CMK (cell line): ENCODE measurements at places on chromosomes 4 and X.

GRCh38 chr4:118826723-118827444 lies 9.0 kb downstream of the SEC24D start:
- no peak for DNase-seq

DNA sequence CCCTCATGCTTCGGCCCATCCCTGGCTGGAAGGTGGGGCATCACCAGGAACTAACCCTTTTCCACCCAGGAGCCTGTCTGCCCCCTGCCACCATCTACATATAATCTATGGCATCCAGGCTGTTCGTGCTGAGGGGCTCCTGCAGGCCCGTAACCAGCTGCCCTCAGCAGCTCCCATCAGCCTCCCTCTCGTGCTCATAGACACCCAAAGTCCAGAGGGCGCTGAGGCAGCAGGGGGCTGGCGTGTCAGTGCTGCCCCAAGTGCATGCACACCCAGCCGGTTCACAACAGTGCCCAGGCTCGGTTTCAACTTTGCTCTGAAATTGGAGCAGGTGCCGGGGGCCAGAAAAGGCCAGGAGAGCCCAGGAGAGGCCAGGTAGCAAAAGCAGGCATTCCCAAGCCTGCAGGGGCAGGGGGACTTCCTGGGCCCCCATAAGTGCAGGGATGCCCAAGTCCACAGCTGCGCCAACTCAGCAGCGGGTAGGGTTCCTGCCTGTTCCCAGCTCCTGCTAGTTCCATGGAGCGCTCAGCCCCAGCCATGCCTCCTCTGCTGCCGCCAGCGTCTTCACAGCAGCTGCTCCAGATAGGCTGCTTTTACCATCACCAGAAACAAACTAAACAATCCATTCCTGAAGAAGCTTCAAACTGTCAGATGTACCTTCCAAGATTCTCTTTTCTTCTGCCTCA lies 558.2 kb upstream of the GNPDA2 start:
- no peak for DNase-seq

- DNase-seq, result no peak
Observed at GRCh38 chr4:83192634-83193033, 78.1 kb upstream of the PLAC8 start.

DNA sequence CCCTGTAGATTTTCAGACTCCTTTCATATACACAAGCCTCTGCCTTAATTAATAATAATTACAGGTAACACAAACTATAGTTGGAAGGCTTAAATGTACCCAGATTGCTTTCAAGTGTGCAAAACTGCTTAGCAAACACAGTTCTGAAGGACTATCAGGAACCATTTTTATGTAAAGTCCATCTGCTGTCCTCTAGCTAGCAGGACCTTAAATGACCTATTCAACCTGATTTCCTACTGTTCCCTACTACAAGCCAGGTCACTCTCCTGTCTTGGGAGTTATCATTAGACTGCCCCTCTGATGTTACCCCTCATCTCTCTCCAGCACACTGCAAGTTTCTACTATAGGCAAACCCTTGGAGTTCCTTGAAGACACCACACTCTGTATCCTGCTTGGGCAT lies 157.3 kb downstream of the GBA3 start:
- DNase-seq, result no peak

DNA sequence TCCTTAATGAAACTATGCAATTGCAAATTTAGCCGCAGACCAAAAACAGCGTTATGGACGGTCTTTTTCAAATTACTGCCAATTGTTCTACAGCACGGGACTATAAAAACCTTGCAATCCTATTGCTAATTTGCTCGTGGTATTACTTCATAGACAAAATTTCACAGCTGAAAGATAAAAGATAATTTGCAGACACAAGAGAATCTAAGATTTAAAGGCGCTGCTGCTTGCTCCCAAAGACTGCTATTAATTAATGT lies 1.4 kb upstream of the CAMK2D start:
- DNase-seq, result no peak

- no peak for DNase-seq
Observed at GRCh38 chr4:26721685-26722084, 137.8 kb downstream of the TBC1D19 start.

DNA sequence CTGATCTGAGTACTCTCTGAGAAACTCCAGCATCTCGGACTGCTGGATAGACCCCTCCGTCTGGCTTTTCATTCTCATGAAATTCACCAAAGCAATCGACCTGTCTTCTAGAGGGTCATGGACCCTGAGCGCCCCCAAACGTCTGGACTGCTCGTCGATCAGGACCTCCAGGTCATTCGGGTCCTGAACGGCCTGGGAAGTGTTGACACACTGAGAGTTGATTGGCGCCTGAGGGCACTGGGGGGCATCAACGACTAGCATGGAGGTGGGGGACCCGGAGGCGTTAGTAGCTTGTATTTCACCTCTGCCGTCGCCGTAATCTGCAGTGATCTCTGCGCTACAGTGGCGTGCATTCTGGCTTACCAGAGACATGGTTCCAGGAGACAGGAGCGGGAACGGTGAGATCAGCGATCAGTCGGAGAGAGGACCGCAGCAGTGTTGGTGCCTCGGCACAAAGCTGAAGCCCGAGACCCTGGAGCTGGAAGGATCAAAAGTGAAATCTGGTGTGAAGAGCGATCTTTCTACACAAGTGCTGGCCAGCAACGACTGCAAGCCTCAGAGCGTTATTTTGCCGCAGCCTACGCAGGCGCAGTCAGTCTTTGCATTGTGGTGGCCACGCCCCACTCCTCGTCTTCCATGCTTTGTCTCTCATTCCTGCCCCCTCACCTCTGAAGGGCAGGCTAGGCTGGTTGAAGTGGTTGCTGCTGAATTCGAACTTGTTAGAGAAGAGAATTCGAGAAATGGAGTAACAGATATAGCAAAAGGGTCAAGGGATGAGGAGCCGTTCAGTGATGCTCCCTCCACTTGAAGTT lies at the start of gene MAGEE2:
MAGEE2 (minus strand) TSS at position 575 of the 812 bp plus-strand sequence; CDS start at position 372, 203 bp downstream.
- DNase-seq, result no peak

DNA sequence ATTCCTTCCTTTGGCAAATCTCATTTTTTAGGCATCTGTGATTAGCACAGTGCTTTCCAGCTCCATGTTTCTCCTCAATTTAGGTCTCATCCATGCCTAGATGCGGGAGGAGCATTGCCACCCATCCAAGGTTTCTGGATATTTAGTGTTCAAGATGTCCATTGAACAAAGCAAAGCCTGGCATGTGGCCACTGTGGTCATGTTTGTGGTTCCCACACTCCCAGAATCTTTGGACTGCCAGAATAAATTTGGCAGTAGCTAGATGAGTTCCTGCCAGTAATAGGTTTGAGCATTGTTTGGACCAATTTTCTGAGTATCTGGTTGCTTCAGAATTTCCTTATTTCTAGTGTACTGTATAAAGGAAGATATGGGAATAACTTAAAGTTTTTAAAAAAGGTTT lies 1124.1 kb downstream of the ADGRL3 start:
- DNase-seq, result no peak

- DNase-seq, result no peak
Observed at GRCh38 chrX:25009407-25009806, 6.4 kb downstream of the ARX start.

GRCh38 chrX:17839269-17839668 lies 21.8 kb downstream of the RAI2 start:
- DNase-seq, result no peak

GRCh38 chr4:3338976-3339531 lies 46.2 kb downstream of the RGS12 start:
- DNase-seq, result no peak

DNA sequence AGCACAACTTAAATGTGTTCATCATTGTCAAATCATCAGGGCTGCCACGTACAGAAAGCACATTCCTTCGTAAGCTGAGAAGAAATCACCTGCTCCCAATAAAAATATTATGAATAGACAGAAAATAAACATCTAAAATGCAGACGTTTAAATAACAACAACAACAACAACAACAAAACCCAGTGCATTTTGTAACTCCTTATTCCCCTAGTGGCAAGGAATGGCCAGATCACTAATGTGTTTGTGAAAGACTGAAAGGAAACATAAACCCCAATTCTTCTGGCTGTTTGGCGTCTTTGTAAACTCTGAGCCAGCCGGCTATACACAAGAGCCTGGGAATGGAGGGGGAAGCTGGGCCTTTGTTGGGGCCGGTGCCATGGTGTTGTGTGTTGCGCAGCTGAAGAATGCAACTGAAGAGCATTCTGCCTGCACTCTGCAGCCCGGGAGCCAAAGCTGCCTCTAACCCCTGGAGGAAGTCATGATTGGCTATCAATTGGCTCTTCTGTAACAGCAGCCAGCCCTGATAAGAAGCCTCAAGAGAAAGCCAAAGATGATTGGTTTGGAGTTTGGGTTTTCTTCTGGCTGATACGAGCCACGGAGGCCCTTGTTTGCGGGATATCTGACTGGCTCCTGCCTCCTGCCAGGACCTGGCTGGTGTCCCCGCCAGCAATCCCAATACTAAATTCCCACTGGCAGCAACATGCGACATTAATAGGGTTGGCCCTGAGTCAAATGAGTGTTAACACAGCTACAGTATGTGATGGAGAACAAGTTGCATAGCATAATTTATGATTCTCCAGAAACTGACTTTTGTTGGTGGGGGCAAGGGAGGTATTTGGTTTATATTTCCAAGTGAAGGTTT lies 89.7 kb upstream of the TFDP3 start:
- DNase-seq, result peak; percentile 51

GRCh38 chr4:172011196-172011595 lies 198.0 kb downstream of the GALNTL6 start:
- no peak for DNase-seq

GRCh38 chr4:86895692-86896488 lies 3.7 kb upstream of the C4orf36 start:
- DNase-seq, result no peak

GRCh38 chr4:11337287-11337686 lies 91.4 kb downstream of the HS3ST1 start:
- DNase-seq, result no peak

GRCh38 chr4:145177511-145177905 lies 2.9 kb downstream of the OTUD4 start:
- DNase-seq, result no peak

DNA sequence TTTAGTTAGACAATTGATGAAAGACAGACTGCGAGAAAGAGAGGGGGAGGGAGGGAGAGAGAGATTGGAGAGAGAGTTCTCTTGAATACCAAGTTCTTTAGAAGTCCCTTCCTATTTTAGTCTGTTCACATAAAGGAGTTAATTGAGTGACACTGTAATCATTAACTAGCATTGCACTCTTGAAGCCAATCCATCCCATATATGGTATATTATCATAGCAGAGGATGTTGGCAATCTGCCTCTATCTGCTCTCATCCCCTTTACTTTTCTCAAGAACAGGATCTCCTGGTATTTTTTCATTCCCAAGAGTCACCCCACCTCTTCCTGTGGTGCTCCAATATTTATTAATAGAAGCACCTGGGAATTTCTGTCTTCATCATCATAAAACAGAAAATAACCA lies 959.6 kb upstream of the NDST4 start:
- no peak for DNase-seq

GRCh38 chr4:92305148-92305877 lies 1.5 kb downstream of the GRID2 start:
- no peak for DNase-seq

- no peak for DNase-seq
Observed at GRCh38 chrX:53283099-53283498, 1.7 kb upstream of the IQSEC2 start.

- no peak for DNase-seq
Observed at GRCh38 chr4:9927341-9928007, 93.8 kb downstream of the SLC2A9 start.

DNA sequence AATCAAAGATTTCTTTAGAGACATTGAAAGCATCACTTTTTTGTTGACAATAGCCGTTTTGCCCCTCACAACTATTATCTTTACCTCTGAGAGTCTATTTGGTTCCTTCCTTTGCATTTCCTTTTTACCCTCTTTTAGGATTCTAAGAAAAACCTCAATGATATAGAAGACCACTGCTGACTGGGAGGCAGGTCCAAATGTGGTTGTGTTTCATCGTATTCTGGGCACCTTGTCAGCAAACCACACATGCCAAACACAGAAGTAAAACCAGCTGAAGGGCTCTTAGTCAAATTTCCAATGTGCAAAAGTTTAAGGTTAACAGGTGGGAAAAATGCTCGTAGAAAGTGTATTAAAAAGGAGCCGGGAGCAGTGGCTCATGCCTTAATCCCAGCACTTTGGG lies 5.1 kb upstream of the PRMT9 start:
- DNase-seq, result no peak

DNA sequence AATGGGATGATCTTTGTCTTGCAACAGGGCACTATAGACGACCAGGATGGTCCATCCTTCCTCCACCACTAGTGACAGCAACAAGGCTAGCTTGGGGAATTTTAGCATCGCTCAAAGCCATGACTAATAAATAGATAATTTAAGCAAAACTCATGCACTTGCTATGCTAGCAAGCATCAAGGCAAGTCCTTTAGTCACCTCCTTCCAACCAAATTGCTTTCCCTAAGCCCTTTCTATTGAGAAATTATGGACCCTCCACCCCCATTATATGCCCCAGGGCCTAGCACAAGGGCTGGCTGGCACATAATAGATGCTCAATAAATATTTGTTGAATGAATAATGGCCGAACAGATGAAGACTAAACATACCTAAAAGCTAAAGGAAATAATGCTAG lies 28.6 kb downstream of the SLC16A2 start:
- no peak for DNase-seq

DNA sequence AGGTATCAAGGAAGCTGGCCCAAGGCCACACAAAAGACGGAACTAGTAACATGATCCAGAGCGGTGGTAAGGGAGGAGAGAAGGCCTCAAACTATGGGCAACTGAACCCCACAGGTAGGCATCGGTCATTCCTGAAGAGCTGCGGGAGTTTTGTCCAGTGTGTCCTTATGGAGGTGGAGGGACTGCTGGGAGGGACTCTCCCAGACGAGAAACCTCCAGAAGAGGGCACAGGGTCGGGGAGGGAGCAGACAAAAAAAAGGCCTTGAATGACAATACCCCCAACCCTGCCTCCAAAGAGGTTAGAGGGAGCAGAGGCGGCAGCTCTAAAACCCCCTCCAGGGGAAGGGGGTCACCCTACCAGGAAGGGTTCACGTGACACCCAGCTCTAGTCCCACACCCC lies 6.5 kb downstream of the PQBP1 start:
- no peak for DNase-seq

DNA sequence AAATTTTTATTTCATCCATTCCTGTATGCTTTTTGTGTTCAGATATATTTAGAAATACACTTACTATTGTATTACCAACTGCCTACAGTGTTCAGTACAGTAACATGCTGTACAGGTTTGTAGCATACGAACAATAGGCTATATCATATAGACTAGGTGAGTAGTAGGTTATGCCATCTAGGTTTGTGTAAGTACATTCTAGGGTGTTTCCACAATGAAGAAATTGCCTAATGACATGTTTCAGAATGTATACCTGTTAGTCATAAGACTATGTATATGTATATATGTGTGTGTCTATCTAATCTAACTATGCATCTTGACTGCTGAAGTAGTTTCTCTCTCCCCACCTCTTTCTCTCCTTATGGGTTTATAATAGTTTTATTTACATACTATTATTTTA lies 51.5 kb upstream of the BTC start:
- no peak for DNase-seq
